ENCODE measurements at places on chromosomes 7 and 10. TPM values are rescaled to one million over a fixed set of nuclear protein-coding genes. Genes with fewer than 3 reads are reported as not detected.

GRCh38 chr10:1678084-1678483 lies 59.2 kb downstream of the ADARB2 start:
- DNase-seq = no peak

- no peak for DNase-seq
Measured at GRCh38 chr7:76272851-76273497, 29.5 kb upstream of the HSPB1 start.

- no peak for DNase-seq
Measured at GRCh38 chr7:18706670-18707069, 211.1 kb downstream of the HDAC9 start.

Gene SFRP5
- not detected for total RNA-seq

- DNase-seq = no peak
Measured at GRCh38 chr10:27541796-27542729, 38.0 kb downstream of the RAB18 start.

Gene GPRIN2
- not detected for total RNA-seq

DNA sequence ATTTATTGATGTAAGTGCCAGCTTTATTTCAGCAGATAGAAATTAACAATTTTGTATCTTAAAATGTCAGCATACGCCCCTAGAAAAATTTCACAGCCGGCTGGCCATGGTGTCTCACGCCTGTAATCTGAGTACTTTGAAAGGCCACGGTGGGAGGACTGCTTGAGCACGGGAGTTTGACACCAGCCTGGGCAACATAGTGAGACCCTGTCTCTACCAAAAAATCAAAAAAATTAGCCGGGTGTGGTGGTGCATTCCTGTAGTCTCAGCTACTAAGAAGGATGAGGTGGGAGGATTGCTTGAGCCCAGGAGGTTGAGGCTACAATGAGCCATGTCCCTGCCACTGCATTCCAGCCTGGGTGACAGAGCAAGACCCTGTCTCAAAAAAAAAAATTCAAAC lies 14.1 kb downstream of the GTF2I start:
- no peak for DNase-seq
